ENCODE measurements at places on chromosomes 6 and 20.

DNA sequence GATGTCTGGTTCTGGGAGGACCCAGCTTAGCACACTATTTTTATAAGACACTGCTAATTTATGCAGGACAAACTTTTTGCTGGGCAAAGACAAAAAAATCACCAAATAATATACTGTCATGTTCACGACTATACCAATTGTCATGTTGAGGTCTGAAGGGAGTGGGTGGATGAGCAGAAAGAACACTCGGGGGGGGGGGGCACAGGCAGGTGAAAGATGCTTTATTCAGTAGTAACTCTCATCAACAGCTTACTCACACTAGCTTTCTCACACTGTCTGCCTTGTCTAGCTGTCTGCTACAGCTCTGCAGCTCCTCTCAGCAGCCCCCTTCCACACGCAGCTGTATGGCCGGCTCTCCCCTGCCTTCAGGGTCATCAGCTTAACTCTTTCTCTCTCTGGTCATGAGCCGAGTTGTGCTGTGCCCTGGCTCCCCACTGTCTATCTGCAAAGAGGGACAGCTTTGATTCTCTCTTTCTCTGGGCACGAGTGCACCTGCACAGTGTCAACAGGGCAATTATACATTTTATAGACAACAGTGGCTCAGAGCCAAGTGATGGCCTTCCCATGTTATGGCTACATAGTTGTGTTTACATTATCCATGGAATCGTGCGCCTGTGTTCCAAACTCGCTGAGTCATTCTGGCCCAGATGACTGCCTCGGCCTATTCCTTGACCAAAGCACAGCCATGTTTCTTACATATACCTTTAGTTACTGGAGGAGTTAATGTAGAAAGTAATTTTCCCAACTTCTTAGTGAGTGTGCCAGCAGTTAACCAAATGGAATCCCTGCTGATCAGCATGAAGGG, 187.7 kb upstream of the PRSS16 start:
- DNase-seq = no peak

- no peak for DNase-seq
These were observed 20.0 kb upstream of the ZNFX1 start for GRCh38 chr20:49297605-49298530.

DNA sequence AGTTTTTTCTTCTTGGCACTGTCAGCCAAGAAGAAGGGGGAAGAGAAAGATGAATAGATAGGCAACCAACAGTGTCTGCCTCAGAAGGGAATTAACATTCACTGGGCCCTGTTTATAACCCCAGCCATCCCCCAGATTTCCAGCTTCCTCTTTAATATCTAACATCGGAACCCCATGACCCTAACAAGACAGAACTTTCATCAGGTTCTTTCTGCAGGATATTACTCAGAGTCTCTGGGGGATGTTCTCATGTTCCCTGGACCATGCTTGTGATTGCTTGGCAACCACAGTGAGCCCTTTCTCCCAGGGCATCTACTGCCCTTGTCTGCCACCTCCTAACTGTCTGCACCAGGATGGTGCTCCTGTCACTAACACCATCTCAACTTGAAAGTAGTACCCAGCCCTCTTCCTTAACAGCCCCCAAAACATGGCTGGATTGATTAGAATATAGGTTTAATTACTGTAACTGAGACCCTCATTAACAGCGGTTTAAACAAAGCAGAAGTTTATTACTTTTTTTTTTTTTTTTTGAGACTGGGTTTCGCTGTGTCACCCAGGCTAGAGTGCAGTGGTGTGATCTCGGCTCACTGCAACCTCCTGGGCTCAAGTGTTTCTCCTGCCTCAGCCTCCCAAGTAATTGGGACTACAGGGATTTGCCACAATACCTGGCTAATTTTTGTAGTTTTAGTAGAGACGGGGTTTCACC, 12.0 kb upstream of the PTPN1 start:
- no peak for DNase-seq

GRCh38 chr6:164108092-164108491, 693.6 kb downstream of the QKI start:
- DNase-seq = no peak

DNA sequence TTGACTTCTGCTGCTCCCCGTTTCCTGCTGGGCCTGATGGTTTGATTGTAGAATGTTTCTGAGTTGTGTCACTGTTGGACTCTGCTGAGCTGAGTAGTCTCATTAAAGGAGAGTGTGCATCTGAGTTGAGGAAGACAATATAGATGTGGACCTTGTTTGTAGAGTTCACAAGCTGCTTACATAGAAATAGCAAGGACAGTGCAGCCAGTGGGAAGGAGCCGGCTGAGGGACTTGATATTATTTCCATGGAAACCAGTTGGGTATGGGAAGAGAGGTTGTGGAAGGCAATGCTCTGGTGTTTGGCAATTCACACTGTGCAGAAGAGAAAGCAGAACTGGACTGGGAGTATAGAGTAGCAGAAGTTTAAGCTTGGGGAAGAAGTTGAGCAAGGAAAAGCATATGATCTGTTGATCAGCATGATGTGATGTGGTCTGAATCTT, 14.8 kb downstream of the IGF2R start:
- DNase-seq = no peak

GRCh38 chr6:13787137-13787536, 27.2 kb downstream of the MCUR1 start:
- DNase-seq = no peak

DNA sequence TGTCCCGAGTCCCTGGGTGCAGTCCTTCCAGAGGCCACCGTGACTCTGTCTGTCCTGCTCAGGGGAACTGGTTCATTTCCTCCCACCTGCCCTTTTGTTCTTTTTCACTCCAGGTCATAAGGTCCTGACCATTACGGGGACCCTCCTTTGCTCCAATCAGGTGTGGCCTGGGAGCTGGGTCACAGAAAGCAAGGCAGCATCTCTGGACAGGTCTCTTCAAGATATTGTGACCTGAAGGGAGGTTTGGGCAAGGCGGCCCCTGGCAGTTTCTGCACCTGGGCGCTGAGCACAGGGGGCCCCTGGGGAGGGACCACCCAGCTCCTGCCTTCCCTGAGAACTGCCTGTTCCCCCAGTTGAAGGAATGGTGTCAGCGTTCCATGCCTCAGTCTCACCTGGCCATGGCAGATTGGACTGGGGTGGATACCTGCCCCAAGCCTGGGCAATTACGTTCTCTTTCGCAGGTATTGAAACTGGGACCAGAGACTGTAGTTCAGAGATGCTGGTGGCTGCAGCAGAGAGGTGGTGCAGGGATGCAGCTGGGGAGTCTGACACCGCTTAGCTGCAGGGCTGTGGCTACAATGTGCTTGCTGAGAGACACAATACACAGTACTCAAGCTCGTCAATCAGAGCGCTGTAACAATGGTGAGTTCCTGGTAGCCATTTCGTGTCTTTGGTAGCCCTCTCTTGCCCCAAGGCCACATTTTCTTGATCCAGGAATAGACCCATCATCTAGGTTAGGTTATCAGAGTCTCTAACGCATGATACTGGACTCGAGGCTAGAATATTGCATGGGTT, 15.6 kb upstream of the NELFCD start:
- no peak for DNase-seq

- DNase-seq = no peak
These were observed 2.7 kb downstream of the BCAS1 start for GRCh38 chr20:54067606-54068174.

GRCh38 chr6:113522376-113522775, 334.8 kb upstream of the MARCKS start:
- DNase-seq = no peak

- DNase-seq = no peak
These were observed 172.9 kb downstream of the ADGRG6 start for GRCh38 chr6:142474531-142475289.

GRCh38 chr6:109794201-109794923, 103.3 kb downstream of the FIG4 start:
- no peak for DNase-seq

- DNase-seq = no peak
These were observed 230.2 kb upstream of the THEMIS start for GRCh38 chr6:128131036-128131435.

DNA sequence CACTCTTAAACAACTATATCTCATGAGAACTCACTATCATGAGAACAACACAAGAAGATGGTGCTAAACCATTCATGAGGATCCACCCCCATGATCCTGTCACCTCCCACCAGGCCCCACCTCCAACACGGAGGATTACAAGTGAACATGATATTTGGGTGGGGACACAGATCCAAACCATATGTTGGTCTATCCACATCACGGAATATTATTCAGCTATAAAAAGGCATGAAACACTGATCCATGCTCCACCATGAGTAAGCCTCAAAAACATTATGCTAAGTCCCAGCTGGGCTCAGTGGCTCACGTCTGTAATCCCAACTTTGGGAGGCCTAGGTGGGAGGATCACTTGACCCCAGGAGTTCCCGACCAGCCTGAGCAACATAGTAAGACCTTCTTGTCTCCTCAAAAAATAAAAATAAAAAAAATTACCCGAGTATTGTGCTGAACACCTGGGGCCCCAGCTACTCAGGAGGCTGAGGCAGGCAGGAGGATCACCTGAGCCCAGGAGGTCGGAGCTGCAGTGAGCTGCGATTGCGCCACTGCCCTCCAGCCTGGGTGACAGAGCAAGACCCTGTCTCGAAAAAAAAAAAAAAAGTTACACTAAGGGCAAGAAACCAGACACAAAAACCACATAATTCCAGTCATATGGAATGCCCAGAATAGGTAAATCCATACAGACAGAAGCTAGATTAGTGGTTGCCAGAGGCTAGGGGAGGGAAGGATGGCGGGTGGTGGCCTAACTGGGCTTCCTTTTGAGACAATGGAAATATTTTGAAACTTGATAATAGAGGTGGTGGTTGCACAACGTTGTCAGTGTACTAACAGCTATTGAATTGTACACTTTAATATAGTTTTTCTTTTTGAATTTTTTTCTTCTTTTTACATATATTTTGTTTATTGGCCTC, 43.1 kb downstream of the ZNF217 start:
- DNase-seq = no peak

DNA sequence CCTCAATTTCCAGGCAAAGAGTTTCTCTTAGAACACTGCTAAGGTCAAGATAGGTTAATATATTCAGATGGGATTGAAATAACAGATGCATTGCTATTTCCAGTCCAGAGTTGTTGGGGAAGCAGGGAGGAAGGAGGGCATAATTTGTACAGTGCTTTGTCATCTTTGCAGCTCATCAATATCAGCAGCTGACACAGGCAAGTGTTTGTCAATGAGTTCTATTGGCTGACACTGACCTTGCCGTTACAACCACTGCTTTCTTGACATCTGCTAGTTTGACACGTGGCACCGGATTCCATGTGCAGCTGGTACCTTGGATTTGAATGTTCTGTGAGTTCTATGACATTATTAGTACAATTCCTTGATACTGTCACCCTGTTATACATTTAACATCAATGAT, 28.0 kb upstream of the MLIP start:
- DNase-seq = no peak

- DNase-seq = no peak
These were observed 56.0 kb downstream of the ADGRB3 start for GRCh38 chr6:68691120-68691519.

DNA sequence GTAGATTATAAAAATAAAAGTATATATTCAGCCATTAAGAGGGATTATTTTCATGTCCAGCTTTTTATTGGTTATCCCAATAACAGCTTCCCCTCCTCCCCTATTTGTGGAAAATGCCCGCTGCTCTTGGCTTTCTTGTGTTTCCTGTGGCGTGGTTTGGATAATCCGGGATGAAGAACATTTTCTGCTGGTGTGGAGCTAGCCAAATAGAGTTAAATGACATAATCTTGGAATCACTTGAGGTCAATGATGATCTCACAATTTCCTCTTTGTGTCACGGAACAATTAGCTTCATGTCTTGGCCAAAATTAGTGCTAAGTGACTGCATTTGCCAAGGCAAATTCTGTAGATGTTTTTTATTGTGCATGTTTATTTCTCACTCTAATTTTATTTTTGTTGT, 394.0 kb downstream of the LAMA2 start:
- DNase-seq = no peak

DNA sequence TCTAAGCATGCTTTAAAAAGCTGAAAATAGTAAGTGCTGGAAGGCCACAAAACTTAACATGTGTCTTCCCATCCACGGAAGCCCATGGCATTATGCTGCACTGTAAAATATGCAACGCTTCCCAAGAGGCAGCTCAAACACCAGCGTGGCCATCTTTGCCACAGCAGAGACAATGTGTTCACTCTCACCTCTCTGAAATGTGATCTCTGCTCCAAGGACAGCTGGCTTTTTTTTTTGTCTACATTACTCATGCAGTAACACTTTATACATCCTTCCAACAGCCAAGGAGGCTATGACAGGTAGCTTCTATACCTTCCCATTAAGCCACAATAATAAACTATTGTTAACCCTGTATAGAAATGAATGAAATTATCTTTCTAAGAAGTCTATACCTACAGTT, 49.2 kb downstream of the BLOC1S5 start:
- DNase-seq = no peak

GRCh38 chr6:132194529-132194928, 206.7 kb downstream of the MOXD1 start:
- no peak for DNase-seq

- no peak for DNase-seq
These were observed 2.2 kb downstream of the TAF4 start for GRCh38 chr20:62063315-62063980.

DNA sequence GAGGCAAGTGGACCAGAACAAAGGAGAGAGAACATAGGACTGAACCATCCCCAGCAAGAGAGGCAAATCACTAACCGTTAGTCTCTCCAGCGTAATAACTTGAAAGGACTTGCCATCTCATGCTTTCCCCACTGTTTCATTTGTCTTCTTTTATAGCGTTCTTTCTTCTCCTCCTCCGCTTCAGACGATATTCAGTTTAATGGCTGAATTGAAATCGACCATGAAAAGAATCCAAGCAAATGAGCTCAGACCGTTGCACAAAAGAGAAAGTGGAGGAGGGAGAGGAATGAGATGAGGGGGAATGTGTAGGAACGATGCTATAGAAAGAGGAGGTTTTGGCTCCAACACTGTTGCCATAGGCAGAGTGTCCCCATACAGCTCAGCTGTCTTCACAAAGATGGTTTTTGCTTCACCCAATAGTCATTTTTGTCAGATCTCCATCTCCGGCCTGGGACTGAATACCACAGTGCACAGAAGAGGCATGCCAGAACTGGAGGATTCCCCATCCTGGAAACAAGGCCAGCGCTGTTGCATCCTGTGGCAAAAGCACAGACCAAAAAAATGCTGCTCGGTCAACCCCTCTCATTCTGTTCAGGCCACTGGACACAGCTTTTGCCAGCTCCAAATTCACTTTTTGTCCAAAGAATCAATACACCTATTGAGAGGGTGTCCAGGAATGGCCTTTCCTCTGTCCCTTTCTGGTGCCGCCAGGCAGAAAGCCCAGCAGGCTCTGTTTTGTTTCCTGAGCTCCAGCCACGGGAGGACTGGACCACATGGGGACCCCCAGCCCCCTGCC, 176.1 kb downstream of the ID4 start:
- DNase-seq = no peak
